ENCODE measurements at places on chromosomes 6 and 20. TPM values are rescaled to one million over a fixed set of nuclear protein-coding genes. Genes with fewer than 3 reads are reported as not detected.

FOXQ1 gene
- 1.3 TPM for total RNA-seq

GUCA1A gene
- not detected for total RNA-seq

SRC gene
- total RNA-seq, result 19.1 TPM

ARFGEF3 gene
- total RNA-seq, result 0.09 TPM

PRRC2A gene
- total RNA-seq, result 24.0 TPM

PXDC1 gene
- total RNA-seq, result 39.4 TPM

HLA-DMB gene
- total RNA-seq, result 0.09 TPM

SRMS gene
- total RNA-seq, result not detected

PTK6 gene
- not detected for total RNA-seq

PTCRA gene
- total RNA-seq, result not detected

DEFB113 gene
- not detected for total RNA-seq

C6orf136 gene
- total RNA-seq, result 5.2 TPM

C6orf62 gene
- total RNA-seq, result 121 TPM
